ENCODE measurements at places on chromosomes 1 and 21. TPM values are rescaled to one million over a fixed set of nuclear protein-coding genes. Genes with fewer than 3 reads are reported as not detected.

- no peak for DNase-seq
Observed at GRCh38 chr1:12342401-12343003, 112.7 kb downstream of the VPS13D start.

DNA sequence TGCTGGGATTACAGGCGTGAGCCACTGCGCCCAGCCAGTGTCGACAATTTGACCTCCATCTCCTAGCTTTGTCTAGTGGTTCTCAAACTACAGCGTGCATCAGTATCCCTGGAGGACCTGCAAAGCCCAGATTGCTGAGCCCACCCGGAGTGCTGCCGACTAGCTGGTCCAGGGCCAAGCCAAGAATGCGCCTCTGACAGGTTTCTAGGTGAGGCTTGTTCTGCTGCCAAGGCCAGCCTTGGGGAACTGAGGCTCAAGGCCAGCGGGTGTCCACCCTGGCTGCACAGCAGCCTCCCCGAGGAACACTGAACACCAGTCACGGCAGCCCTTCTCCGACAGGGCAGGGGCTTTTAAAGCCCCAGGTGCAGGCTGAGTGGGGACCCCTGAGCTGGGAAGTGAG lies 9.8 kb upstream of the PTTG1IP start:
- no peak for DNase-seq

DNA sequence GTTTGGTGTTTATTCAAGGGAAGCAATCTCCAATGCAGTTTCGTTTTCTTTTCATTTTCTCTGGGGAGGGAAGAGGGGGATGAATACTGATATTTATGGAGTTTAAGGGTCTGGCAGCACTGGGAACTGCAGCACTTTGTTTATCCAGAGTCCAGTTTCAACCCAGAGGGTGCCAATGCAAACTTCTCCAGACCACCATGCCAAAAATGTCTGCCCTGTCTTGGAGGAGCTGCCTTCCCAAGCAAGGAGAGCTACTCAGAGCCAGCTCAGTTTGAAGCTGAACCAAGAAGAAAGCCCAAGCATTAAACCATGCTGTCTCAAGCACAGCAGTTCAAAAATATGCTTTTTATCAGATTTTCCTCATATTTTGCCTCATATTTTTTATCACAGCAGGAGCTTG lies 589.7 kb downstream of the LMO4 start:
- no peak for DNase-seq

- DNase-seq, result no peak
Observed at GRCh38 chr1:222757646-222758268, 20.8 kb downstream of the FAM177B start.

GRCh38 chr1:108503062-108503733 lies 53.1 kb downstream of the NBPF6 start:
- peak; percentile 43 for DNase-seq

- DNase-seq, result no peak
Observed at GRCh38 chr1:176032040-176032645, 174.9 kb downstream of the COP1 start.

The LYPD8 gene
- not detected for total RNA-seq

DNA sequence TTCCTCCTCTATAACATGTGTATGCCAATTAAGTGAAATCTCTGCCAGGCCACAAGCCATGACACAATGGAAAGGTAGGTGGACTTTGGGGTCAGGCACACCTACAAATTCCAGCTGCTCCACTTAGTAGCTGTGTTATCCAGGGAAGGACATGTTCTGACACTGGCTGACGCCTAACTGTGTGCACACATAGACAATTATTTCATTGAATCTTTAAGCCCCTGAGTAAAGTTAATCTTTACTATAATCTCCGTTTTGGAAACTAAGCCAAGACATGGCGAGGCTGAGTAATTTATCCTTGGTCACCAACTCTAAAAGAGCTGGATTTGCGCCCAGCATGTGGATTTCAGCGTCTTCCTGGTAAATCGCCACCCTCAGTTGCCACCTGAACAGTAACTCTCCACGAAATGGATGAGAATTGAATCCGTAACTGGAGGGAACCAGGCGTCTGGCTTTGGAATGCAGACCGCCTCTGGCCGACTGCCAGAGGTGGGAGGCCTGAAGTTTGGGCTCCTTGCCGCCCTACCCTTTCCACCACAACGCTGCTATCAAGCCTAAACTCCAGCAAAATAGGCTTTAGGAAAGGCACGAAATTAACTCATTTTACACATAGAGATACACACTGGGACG lies 888 bp upstream of the SNRPE start:
- DNase-seq, result peak; percentile 92

GRCh38 chr1:6035719-6036118 lies 10.0 kb upstream of the KCNAB2 start:
- DNase-seq, result no peak

DNA sequence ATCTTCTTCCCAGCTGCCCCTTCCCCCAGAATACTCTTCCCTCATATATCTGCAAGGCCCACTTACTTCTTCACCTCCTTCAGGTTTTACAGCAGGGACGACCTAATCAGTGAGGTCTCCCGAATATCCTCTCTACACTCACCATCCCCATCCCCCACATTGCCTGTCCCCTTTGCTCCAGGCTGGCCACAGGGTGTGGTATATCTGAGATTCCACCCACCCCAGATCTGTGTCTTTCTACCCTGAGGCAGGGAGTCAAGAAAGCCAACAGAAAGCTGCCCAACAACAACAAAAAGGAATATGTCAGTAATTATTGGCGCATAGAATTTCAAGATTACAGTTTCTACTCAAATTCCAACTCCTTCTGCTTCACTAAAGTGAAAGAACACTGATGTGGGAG lies 30.0 kb upstream of the OPRD1 start:
- DNase-seq, result no peak

The IQGAP3 gene
- total RNA-seq, result 36.4 TPM

DNA sequence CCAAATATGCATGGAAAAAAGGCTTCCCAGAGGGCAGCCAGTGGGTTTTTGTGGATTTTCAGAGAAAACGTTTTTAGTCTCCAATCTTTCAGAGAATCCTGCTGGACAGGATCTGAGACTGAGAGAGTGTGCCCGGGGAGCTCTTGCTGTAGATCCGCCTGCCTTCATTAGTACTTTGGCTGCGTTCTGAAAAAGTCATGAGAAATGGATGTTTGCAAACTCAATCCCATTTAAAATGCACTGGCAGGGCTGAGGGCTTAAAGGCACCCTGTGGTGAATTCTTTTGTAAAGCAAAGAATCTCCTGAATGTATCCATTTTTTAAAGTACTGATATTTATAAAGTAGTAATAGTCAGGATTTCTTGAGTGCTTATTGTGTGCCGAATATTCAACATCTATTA lies 22.2 kb downstream of the FOXD2 start:
- DNase-seq, result no peak

The BEST4 gene
- 0.49 TPM for total RNA-seq

DNA sequence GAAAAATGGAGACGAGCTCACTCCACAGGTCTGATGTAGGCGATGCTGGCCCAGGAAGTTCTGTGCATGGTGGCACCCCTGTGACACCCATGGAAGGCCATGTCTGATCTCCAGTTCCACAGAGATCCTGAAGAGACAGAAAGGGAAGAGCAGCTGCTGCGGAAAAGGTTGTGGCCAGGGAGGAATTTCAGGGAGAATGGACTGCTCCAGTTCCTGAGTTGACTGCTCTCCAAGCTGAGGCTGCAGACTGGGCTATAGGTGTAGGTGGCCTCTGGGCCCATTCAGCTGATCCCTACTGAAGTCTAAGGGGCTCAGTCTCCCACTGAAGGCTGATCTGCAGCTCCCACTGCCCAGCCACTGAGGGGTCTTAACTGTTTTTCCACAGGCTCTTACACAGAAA lies 89.2 kb downstream of the ETS2 start:
- DNase-seq, result no peak

The PDPN gene
- total RNA-seq, result 35.1 TPM

GRCh38 chr1:159211331-159212136 lies 6.9 kb downstream of the ACKR1 start:
- DNase-seq, result peak; percentile 87

- no peak for DNase-seq
Observed at GRCh38 chr1:117117697-117118096, 3.9 kb downstream of the TRIM45 start.

- DNase-seq, result no peak
Observed at GRCh38 chr1:12067900-12068821, 5.1 kb downstream of the TNFRSF8 start.

The COL9A2 gene
- total RNA-seq, result not detected

GRCh38 chr1:151526735-151527525 lies 13.2 kb upstream of the TUFT1 start:
- DNase-seq, result no peak

The NBPF4 gene
- total RNA-seq, result not detected

The PHGDH gene
- total RNA-seq, result 198 TPM

- no peak for DNase-seq
Observed at GRCh38 chr1:117632269-117633067, 26.6 kb downstream of the TENT5C start.

The NES gene
- total RNA-seq, result not detected

GRCh38 chr1:116113615-116114014 lies 2.4 kb downstream of the MAB21L3 start:
- DNase-seq, result no peak

- DNase-seq, result no peak
Observed at GRCh38 chr1:59350521-59350920, 53.6 kb downstream of the FGGY start.

DNA sequence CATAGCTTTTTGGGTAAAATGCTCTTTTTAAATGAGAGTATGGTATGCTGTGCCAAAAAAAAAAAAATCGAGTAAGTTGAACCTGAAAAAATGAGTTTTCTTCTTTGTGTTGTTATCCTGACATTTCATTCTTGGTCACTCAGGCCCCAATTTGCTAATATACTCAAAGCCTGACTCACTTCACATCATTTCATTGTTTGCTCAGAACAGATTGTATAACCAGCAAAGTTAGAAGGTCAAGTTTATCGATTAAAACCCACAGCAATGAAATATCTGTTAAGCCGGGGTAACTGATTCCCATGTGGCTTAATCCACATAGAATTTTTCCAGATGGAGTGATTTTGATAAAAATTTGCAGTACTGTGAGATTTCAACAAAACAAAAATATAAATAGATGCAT lies 363.7 kb downstream of the NEGR1 start:
- no peak for DNase-seq

DNA sequence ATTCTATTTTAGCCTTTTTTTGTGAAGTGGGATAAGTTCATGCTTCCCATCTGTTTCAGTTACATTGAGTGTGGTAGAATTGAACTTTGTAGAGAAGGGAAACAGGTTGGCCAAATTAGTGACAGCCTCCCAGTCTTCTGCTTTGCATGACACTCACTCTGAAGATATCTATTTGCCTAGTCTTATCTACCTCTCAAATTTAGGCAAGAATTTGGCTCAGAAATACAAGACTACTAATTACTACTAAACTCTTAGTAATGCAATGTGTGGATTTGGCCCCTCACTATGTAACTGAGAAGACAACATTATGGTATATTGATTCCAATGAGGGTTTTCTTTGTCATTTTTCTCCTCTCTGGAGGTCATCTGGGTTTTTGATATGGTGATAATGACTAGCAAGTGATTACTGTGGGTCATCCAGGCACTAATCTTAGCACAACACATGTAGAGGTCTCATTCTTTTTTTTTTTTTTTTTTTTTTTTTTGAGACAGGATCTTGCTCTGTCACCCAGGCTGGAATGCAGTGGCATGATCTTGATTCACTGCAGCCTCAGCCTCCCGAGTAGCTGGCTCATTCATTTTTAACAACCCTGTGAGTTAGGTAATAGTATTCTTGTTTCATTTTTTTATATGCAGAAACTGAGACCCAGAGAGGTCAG lies 6.3 kb downstream of the FAM20B start:
- DNase-seq, result no peak

GRCh38 chr1:221075911-221076310 lies 196.7 kb downstream of the HLX start:
- no peak for DNase-seq

GRCh38 chr1:161905269-161905884 lies 118.3 kb downstream of the OLFML2B start:
- peak; percentile 67 for DNase-seq

GRCh38 chr1:39687243-39687642 lies 4.0 kb downstream of the HPCAL4 start:
- DNase-seq, result no peak

The IL10 gene
- total RNA-seq, result not detected

DNA sequence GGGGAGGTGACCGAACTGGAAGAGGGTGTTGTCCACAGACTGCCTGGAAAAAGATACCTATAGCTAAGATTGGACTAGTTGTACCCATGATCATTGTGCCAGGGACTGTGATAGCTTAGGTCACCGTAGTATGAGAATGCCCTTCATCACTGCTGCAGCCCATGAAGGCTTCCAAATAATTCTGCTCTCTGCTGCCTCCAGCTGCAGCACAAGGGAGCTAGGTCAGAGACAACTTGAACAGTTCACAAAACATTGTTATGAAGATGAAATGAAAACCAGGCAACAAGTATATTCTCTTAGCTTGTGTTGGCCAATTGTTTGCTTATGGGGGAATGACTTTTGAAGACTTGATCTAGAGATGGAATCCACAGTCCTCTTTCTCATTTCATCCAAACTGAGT lies 246.7 kb downstream of the MRPL39 start:
- DNase-seq, result no peak

DNA sequence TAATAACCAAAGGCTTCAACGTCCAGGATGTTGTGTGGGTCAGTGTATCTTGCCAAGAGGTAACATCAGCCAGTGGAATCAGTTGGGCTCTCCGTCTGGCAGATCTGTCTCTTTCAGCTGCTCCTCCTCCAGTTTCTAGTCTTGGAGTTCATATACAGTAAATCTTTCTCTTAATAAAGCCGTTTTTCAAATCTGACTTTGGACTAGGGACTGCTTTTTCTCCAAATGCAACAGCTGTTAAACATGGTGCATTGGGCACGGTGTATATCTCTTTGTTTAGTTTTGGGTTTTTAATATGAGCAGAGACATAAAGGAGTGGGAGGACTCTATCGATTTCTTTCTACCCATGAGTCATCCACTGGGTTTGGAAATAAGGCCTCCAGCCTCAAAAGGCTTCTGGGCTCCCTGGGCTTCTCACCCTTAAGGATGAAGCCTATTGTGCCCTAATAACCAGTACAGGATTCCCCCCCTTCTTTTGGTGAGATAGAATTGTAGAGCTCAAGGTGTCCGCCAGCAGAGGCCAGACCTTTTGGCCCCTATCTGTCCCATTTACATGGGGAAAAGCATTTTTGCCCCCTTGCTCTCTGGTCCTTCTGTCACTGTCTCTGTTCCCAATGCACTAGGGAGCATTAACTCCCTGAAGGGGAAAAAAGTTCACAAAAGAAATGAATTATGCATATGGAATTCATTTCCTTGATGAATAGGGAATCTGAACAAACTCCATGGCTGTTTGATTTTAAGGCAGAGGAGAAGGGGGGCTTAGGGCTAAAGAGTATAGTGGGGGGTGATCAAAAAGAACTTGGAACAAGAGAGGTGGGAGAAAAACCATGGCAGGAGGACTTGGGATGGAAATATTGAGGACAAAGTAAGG lies 86.0 kb downstream of the PBX1 start:
- peak; percentile 71 for DNase-seq

GRCh38 chr1:42674214-42674613 lies 8.0 kb upstream of the YBX1 start:
- DNase-seq, result no peak

The OR2AK2 gene
- not detected for total RNA-seq

DNA sequence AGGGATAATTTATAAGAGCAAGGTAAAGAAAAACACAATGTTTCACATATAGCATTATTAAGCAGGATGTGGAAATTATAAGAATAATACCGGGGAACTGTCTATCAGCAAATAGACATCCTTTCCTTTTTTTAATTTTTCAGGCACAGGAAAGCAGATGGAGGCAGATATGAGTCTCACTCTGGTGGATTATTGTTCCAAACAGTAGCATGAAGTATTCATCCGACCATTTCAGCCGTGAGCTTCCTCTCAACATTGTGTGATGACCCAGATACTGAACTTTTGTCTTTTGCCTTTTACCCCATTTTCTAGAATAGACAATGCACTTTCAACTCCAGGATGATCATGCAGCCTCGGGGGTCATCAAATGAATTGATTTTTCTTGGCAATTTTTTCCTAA lies 599.8 kb downstream of the ADGRL2 start:
- DNase-seq, result no peak
